Stimulated activated CD4-positive, alpha-beta T cell treated with anti-CD3 and anti-CD28 coated beads, Interleukin-12 subunit alpha, Interleukin-12 subunit beta, amount 100 ng/mL, for 48 hours (primary cell): ENCODE measurements at places on chromosomes 3 and 15.

DNA sequence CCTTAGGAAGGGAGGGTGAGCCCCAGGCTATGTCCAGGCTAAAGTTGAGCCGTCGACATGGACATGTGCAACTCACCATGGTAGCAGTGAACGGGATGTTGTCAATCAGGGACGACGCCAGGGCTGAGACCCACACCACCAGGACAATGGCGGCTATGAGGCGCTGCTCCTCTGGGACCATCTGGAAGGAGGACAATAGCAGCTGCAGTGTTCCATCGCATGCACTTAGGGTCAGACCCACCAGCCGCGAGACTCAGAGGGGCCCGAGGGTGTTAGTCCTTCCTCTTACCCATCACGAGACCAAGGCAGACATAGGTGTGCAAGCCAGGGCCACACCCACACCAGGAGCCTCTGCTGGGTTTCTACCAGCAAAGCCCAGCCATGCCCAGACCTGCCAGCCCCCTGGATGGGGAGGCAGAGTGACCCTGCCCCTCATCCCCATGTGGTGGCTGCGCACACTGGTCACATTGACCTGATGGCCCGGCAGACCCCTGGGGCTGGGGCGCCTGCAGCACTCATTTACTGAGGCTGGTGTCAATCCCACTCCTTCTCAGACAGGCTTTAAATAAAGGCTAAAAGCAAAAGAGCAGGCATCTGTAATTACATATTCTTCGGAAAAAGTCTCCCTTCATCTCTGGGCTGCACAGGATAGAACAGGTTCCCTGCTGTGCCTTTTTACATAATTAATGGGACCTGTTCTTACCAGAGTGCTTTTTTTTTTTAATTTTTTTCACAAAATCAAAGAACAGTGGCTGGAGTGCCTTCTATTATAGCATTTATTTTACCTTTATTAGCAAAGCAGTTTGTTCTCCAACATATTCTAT, 227.8 kb downstream of the OCA2 start:
- no peak for DNase-seq

- peak; percentile 20 for DNase-seq
Measured at GRCh38 chr15:68578175-68578979, 416 bp upstream of the CORO2B start.

- DNase-seq, result no peak
Measured at GRCh38 chr3:122628567-122628966, 51.1 kb downstream of the PARP15 start.

DNA sequence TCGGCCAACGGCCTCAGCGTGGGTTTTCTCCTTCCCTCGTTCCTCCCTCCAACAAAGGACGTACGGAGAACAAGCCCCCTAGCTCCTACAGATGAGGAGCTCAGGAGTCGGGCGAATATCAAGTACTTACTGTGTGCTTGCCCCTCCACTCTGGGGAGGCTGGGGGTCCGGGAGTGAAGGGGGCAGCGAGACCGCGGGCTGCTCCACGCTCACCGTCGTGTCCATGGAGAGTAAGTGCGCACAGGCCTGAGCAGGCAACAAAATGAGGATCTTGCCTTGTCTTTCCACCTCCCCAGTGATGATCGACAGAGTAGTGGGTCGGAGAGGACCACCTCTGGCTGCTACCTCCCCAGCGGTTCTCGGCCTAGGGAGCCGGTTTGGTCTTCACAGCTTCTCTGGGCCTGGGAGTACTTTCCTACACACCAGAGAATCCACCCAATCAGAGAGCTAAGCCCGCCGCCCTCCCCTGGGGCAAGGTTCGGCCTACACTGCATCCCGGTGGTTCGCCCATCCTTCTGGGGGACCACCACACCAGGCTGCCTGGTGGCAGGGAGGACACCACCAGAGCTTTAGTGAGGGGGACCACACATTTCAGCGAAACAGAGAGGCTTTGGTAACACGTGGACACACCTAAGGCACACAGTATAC, 603 bp upstream of the TRANK1 start:
- no peak for DNase-seq

- DNase-seq, result no peak
Measured at GRCh38 chr3:125319765-125320164, 55.4 kb downstream of the ZNF148 start.

DNA sequence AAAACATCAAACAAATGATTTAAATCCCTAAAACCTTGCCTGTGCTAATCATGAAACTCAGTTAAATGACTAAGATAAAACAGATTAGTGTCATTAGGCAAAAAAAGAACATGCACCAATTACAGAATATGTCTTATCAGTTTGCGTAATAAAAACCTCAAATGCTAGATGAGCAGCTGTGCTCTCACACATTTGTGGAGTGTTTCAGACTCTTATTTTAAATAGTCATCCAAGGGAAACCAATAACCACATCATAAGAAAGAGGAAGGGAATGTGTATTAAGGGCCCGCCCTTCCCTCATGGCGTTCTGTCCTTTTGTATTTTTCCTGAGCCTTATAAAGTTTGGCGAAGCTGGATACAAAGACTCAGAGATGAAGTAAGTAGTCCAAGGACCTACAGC, 6.6 kb downstream of the SAMMSON start:
- no peak for DNase-seq

DNA sequence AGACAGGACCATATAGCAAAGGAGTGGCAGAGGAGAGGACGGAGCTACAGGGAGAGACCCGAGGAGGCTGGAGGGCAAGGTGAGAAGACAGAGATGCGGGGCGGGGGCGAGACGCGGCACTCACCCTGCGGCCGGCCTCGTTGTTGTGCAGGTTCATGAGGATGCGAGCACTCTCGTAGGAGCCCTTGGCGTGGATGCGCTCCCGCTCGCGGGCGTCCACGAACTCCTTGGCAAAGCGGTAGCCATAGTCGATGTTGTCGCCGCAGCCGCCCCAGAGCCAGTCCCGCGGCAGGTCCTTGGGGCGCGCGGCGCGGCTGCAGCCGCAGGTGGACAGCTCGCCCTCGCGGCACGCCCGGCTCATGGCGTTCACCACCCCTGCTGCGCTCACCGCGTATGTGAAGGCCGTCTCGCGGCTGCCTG, 12.9 kb downstream of the WNT5A start:
- DNase-seq, result no peak

- no peak for DNase-seq
Measured at GRCh38 chr3:8990266-8991215, 27.3 kb upstream of the RAD18 start.

GRCh38 chr15:90003736-90004135, 2.6 kb downstream of the ZNF710 start:
- no peak for DNase-seq

DNA sequence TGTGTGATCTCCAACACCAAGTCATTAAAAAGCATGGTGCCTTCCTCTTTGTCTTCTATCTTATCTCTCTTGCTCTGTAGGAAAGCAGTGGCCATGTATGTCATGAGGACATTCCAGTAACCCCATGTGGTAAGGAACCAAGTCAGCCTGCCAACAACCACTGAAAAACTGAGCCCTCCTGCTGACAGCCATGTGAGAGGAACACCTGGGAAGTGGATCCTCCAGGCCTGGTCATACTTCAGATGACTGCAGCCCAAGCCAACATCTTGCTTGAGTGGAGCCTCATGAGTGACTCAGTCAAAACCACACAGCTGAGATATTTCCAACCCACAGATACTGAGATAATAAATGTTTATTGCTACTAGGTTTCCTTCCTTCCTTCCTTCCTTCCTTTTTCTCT, 597.3 kb downstream of the ZIC1 start:
- DNase-seq, result no peak

- DNase-seq, result no peak
Measured at GRCh38 chr15:34335176-34336032, 2.2 kb downstream of the SLC12A6 start.

DNA sequence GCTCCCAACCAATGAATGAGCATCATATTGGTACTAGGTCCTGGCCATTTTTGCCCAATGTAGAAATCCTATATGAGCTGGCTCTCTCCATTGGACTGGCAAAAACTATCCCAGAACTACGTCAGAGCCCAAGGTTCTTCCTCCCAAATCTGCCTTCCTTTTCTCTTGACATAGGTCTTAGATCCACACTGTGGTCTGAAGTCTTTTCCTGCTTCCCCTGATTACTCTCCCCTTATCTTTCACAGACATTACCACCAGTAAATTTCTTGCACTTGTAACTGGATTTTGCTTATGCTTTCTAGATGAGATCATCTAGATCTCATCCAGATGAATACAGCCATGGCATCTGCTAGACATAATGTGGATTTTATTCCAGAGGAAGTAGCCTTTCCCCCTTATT, 141.2 kb upstream of the GADL1 start:
- DNase-seq, result no peak

DNA sequence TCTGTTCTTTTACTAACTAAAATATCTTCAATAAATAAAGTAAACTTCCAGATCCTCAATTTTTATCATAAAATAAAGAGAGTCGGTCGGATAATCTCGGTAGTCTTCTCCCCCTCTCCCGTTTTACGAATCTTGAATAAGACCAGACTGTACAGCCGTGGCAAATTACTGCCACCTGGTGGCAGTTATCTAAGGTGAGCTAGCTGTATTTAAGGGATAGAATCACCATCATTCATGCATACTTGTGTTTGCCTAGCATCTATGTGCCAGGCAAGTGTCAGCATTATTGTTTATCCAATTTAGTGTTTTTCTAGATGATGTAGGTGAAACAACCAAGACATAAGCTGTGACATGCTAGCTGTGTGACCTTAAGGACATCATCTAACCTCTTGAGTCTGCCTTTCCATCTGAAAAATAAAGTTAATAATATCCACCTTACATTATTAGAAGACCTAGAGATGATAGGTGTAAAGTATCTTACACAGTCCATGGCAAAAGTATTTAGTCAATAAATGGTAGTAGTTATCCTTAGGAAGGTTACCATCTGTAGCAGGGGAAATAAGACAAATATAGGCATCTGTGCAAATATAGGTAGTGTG, 21.3 kb downstream of the DUT start:
- peak; percentile 23 for DNase-seq

DNA sequence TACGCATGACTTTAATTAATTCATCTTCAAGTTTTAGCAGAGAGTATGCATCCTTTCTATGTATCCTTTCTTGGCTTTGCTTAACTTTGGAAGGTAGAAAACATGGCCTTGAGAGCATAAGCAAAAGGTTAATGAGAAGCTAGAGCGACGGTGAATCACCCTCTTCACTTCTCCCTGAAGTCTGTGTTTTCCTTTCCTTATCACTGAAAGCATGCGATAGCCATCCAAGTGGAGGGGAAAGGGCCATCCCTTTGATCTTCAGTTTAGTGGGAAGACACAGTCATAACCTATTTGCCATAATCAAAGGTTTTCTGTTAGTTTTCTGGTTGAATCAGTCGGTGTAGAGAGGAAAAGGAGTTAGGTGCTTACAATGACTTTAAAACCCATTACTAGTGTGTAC, 354.0 kb upstream of the ROBO2 start:
- no peak for DNase-seq

DNA sequence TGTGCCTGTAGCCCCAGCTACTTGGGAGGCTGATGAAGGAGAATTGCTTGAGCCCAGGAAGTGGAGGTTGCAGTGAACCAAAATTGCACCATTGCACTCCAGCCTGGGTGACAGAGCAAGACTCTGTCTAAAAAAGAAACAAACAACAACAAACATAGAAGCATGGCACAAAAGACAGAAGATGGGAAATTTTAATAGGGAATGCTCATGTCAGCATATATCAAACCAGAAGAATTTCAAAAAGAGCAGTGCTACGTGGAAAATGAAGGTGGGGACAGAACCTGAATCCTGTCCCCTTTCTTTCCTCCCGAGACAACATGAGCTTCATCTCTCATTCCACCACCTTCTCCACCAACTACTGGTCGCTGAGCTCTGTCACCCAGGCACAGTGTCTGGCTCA, 46.3 kb upstream of the MFGE8 start:
- no peak for DNase-seq
